ENCODE measurements at places on chromosomes 11 and 22.

GRCh38 chr11:65298655-65299179 is 15.9 kb upstream of the CDC42EP2 start:
- DNase-seq: no peak

DNA sequence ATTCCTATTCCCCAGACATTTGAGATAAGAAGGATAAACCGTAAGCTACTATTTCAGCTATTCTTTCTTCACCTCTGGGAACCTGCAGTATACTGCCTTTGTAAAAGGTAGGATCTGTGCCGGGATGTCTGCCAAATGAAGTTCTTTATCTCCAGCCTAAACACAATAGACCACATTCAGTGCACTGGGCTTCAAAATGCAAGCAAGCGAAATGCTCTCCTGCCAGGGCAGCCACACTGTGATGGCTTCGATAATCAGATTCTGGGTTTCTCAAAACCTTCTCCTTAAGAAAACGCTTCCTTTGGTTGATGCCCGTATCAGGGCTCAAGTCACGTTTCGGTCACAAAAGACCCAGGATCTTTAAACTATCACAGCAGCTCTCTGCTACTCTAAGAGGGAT is 299.5 kb upstream of the B3GAT1 start:
- no peak for DNase-seq

GRCh38 chr22:39169797-39170466 is 17.5 kb upstream of the CBX7 start:
- DNase-seq: no peak

DNA sequence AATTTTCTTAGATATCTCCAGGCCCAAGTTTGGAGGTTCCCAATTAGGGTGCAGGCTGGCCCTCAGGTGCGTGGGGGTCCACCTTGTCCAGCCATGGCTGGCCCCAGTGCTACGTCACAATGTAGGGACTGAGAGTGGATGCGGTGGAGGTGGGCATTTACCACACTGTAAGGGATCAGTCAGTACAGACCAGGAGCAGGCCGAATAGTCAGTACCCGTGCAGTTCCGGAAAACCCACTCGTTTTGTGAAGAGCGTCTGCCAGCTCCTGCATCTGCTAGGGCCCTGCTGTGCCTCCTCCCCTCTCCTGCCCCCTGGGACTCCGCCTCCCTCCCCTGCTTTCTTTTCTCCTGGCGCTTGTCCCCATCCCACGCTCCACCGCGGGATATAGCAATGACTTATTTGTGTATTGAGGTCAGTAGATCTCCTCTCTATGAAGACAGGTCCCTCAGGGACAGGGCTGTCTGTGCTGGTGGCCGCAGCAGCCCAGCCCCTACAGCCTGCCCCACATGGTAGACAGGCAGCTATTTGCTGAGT is 50.4 kb upstream of the SEPTIN5 start:
- no peak for DNase-seq

DNA sequence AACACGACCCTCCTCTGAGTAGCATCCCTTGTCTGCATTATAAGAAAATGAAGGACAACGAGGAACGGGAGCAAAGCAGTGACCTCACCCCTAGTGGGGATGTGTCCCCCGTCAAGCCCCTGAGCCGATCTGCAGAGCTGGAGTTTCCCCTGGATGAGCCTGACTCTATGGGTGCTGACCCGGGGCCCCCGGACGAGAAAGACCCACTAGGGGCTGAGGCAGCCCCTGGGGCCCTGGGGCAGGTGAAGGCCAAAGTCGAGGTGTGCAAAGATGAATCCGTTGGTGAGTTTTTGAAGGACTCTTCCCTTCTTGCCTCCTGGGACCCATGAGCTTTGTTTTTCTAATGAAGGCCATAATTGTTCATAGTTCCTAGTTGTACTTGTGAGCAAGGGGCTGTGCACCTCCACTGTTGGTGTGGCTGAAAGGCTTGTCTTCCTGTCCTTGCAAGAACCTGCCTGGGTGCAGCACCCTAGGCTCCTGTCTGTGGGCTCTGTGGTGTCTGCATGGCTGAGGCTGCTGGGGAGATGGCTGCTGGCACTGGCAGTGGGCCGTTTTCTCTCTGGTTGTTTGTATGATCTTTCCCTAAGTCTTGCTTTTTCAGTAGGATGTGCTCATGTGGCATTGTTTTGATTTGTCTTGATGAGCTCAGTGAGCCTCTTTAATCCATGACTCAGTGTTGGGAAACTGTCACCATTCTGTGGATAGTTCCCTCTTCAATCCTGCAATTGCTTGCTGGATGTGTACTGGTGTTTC is 10.1 kb downstream of the DGCR8 start:
- DNase-seq: no peak

DNA sequence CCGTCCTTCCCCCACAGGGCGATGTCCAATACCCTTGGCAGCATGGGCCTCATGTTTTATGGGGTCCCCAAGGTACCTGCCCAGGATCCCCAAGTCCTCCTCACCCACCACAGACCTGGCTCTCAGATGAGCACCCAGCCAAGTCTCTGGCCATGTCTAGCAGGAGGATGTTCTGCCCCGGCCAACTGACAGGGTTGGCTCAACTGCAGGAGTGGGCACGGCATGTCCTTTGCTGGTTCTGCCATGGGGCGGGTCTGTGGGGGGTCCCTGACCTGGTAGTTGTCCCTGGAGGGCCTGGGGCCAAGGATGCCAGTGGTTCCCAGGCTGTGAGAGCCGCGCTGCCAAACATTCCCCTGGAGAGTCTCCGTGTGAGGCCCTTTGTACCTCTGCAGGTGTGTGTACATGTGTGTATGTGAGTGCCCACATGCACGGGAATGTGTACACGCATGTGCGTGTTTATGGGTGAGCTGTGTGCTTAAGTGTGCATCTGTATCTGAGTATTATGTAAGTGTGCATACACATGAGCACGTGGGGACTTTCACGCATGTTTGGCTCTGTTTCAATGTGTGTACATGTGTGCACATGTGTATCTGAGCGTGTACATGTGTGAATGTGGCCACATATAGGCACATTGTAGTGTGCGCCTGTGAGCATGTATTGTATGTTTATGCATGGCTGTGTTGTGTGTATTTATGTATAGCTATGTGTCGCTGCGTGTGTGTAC is 85.5 kb downstream of the KCNQ1 start:
- DNase-seq: no peak

- DNase-seq: no peak
Measured at GRCh38 chr11:12841946-12842630, 167.0 kb upstream of the RASSF10 start.

DNA sequence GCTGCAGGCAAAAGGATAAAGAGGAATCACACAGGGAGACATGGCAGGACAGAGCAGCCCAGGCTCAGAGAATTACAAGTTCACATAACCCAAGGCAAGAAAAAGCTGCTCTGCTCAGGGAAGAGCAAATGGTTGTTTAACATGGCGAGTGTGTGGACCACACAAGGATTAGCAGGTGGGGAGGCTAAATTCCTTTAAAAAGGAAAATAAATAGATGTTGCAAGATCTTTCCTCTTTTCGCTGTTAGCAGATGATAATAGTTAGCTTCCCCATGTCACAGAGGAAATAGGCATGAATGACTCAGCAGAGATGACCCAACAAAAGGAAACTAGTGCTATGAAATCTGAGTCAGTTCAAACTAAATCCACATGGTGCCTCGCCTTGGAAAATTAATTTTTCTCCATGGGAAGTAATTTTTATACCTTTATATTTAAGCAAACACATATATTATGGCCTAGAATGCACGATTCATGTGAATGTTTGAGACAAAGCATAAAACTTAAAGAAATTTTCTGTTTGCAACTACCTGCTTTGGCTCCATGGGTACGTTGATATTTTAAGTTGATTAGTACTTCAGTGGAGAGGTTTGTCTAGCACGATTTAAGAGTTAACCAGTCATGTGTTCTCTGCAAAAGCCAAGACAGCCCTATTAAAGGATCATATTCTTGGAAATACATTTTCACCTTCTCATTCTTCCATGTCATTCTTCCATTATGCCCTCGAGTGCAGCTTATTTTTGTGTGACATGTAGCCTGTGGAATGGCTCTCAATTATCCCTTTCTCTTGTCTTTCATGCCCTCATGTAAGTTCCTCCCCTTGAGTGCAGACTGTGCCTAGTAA is 38.5 kb upstream of the FJX1 start:
- DNase-seq: no peak

DNA sequence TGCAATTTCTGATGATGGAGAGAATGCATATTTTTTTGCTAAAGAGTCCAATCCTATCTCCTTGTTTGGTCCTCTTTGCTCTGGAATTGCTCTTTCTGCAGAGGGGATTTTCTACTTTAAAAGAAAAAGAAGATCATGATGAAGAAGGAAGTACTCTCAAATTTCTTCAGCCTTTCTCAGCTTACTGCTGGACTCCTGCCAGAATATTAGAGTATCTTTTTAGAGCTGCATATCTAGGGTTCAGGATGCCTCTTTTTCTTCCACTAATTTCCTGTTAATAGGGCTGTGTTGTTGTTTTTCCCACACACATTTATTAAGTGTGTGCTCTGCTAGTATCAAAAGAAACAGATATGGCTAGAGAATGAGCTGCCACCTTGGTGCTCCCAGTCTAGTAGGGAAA is 18.2 kb downstream of the UBASH3B start:
- DNase-seq: no peak

GRCh38 chr22:43000441-43001175 is 14.3 kb downstream of the PACSIN2 start:
- DNase-seq: no peak

DNA sequence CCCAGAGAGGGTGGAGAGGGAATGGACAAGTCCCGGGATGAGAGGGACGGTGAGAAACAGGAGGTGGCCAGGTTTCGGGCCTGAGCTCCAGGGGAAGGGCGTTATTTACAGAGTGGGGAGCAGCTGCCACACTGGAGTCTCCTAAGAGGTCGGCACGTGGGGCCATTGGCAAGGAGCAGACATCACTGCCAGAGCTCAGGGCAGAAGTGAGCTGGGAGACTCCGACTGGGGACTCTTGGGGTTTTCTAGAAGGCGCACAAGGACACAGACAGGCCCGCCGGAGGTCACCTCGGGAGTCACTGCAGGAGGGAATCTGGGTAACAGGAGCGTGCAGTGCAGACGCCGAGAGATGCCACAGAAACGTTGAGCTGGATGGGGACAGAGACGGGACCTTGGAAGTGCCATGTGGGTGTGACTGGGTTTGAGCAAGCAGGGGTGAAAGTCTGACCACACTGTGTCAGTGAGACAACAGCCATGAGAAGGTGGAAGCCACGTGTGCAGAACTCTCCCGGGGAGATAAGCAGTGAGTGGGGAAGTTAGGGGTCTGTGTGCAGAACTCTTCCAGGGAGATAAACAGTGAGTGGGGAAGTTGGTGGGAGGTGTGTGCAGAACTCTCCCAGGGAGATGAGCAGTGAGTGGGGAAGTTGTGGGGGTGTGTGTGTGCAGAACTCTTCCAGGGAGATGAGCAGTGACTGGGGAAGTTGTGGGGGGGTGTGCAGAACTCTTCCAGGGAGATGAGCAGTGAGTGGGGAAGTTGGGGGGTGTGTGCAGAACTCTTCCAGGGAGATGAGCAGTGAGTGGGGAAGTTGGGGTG is 187.5 kb downstream of the SHANK2 start:
- no peak for DNase-seq

DNA sequence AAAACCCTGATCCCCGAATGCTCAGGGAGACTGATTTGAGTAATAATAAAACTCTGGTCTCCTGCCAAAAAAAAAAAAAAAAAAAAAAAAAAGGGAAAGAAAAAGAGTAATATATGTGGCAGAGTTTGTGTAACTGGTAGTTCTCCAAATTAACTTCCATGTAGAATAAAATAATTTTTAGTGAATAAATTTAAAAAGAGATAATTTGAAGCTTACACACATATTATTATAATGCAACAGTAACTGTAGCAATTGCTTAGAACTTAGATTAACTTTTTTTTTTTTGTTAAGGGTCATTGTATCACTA is 11.0 kb upstream of the MRPL17 start:
- DNase-seq: no peak

DNA sequence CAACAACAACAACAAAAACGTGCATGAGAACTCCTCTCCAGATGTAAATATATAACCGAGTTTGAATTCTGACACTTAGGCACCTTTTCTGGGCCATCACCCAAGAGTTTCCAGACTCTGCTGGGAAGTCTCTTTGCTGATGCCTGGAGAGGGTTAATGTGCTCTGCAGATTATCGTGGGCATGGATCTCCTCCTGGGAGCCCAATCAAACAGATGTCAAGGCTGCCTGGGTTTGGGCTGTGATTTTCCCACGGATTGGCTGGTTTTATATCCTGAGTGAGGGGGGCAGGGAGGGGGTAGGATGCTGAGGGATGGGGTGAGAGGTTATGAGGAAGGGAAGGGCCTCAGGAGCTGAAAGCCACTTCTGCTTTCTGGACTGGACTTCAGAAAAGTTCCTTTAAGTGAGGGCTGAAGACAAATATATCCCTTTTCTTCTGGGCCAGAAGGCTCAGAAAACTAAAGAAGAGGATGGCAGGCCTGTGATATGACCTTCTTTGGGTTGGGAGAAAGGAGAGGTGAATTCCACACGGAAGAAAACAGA is 4.2 kb downstream of the ELF5 start:
- DNase-seq: no peak

DNA sequence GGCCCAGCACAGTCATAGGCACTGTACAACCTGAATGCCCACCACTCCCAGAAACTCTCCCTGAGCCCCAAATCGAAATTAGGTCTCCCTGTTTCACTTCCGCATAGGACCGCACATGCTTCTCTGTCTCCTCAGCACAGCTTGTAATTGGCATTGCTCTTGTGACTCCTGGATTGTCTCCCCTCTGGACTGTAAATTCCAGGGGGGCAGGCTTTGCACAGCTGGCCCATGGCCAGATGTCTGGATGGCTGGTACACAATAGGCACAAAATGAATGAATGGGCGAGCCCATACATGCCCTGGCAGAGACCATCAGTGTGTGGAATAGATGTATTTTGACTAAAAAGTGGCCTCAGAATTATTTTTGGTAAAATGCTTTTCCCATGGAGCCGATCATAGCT is 63.3 kb upstream of the PHF21B start:
- no peak for DNase-seq

- DNase-seq: no peak
Measured at GRCh38 chr11:57056735-57057134, 68.0 kb downstream of the OR5AK2 start.

- DNase-seq: no peak
Measured at GRCh38 chr22:33476206-33476605, 418.0 kb upstream of the SYN3 start.

DNA sequence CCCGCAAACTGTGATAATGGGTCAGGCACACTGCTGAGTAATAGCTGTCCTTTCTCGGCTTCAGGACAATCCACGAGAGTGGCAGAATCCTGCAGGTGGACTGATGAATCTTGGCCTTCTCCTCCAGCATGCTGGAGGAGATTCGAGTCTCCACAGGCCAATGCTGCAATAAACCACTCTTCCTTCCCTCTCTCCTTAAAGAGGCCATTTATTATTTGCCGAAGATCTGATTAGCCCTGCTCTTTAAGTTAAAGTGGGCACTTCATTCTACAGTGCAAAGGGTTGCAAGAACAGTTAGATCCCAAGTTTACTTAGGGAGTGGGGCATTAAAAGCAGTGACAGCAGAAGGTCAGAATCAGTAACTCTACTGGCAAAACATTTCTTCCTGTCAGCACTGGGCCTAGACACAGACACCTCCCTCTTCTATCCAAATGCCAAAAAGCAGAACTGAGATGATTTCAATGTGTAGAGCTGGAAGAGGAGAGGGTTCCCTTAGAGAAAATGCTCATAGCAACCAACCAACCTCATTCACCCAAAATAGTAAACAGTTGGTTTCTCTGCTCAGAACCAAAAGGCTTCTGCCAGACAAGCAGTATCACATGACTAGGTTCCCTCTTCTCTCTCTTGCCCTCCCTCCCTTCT is 121.7 kb downstream of the SGSM3 start:
- DNase-seq: no peak

Data from activated T-helper 1 cell treated with Interleukin-2 at 50 U/mL for 16 hours (primary cell).